ENCODE measurements at places on chromosomes 6 and 20.

DNA sequence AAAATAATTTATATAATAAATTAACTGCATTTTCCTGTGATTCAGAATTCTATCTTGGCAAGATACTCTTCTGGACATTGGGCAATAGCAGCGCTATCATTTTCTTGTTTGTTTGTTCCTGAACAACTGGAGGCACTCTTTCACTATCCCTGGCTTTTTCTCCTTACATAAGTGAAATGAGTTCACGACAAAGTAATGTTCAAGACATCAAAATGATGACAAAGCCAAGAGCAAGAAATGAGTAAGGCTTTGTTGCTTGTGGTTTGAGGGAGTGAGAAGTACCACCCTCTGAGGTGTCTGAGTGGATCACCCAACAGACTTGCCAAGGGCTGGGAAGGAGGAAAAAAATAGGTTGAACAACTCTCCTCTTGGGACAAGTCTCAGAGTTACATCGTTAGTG is 466.6 kb upstream of the JAG1 start:
- no peak for DNase-seq

GRCh38 chr6:142686507-142686887 is 258.5 kb downstream of the HIVEP2 start:
- DNase-seq = no peak

- no peak for DNase-seq
These were observed 44.3 kb downstream of the MARCKS start for GRCh38 chr6:113901482-113901881.

DNA sequence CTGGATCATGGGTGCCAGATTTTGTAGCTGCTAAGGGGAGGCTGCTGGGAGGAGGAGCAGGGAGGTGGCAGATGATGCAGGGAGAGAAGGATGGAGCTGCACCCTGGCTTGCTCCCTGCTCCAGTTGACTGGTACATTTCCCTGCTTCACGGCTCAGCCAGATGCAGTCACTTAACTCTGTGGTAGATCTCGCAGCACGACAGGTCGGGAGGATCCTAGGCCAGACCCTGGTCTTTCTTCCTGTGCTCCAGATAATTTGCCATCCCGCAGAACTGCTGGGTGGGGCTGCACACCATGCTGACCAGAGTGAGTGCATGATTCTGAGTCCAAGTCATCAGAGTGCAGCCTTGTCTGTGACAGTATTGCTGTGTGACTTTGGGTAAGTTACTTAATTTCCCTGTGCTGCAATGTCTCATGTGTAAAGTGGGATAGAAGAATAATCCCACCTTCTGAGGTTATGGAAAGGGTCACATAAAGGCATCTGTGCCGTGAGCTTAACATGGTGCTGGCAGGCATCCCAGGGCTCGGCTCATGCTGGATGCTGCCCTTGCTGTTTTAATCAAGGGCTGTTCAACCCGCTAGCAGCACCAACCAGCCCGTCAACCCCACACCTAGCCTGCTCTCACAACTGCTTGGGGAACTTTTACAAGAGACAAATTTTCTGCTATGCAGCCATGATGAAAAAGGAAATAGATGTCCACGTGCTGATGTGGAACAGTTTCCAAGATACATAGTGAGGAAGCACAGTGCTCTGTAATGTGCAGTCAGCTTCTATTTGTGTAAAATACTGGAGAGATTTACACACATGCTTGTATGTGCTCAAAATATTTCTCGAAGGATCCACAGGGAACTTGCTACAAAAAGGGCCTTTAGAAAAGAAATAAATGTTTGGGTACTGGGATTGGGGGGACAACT is 257.9 kb downstream of the CDH26 start:
- no peak for DNase-seq

DNA sequence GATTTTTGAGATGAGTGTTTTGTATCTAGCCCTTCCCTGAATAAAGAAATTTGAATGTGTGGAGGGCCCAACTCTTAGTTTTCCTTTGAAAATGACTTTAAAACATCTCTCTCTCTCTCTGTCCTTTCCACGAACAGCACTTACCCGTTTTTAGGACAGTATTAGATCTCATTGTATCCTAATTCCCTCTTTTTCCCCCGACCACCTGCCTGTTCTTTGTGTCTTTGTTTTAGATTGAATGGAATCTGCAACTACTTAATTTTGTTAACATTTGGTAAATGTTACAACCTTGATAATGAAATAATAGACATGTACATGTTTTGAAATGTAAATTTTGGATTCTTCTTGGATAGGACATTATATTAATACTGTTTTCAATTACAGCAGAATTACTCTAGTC is 3.1 kb downstream of the DSP start:
- DNase-seq = no peak

DNA sequence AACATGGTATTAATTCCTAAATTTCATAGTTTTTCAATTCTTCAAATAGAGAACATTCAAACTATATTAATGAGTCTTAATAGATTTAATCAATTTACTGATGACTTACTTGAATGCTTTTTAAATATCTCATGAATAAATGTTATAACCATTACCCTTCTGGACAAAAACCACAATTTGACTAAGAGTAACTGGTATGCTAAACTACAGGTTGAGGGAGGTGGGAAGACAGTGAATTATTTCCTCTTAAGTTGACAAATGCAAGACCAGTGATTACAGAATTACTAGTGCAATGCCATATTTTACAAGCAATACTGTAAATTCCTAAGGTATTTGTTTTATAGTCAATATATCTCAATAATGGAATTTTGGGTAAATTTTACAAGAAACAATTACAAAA is 65.1 kb downstream of the REV3L start:
- no peak for DNase-seq

DNA sequence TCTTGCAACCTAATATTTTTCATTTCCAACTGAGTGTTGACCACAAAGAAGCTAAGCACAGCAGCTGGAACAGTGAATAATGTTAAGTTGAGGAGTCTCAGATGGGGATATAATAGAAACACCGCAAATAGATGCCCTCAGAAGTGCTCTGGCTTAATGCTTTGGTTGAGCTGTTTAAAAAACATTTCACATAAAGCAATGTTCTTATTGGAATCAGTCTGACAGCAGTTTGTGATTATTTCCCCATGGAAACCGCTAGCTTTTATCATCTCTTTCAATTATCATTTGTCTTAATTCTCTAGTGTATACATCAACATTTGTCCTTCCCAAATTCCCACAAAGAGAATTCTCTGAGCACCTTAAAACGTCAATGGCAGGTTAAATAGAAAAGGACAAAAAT is 30.8 kb downstream of the METTL24 start:
- DNase-seq = no peak

Data from KBM-7 (cell line).